ENCODE measurements at places on chromosomes 11 and 22.

GRCh38 chr11:77071671-77072605 is 5.2 kb downstream of the CAPN5 start:
- no peak for DNase-seq

DNA sequence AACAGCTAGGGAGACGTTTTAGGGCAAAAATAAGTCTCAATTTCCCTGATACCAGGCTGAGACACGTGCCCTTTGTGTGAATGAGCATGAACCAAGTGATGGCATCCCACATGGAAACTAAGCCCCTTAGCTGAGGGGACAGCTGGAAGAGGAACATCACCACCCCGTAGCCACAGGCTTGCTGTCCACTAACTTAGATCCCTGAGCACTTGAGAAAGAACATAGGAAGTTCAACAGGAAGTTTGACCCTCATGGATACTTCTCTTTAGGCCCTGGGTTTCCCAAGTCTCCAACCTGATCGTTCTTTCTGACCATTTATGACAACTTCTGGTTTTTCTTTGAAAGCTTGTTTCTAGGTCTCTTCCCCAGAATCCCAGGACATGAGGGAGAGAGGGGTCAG is 11.6 kb upstream of the CKAP5 start:
- DNase-seq, result no peak

- DNase-seq, result peak; percentile 41
Observed at GRCh38 chr11:72446929-72447769, 12.8 kb upstream of the CLPB start.

DNA sequence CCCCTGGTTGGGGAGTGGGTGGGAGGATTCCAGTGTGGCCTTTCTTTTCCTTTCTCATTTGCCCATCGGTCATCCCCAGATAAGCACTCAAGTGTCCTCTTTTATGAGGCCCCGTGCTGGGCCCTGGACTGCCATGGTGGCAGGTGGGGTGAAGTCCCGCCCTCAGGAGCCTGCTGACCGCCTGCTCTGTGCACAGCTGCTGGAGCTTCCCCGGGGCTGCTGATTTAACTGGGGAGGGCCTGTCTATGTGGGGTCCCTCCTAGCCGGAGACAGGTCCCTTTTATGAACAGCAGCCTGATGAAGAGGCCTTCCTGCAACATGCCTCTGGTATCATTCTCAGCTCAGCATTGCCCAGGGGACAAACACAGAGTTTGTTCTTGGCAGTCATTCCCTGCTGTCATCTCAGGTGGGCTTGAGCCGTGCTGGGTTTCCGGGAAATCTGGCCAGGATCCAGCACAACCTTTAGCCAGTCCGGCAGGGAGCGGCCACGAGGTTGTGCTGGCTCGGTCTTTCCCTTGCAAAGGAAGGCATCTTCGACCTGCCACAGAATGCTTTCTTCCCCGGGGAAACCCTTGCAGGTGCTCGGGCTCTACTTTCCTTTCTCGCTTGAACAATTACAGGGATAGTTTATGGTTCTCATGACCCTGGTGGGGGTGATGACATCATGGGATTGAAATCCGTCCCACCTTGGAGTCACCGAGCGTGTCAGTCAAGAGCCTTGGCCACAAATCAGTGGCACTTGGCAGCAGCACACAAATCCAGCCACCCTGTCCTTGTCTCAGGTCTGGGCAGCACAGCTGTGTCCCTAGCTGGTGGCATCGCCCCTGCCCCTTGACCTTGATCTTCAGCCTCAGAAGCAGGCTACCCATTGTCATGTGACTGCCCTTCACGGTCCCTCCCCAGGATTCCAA is 20.1 kb downstream of the ST14 start:
- no peak for DNase-seq

DNA sequence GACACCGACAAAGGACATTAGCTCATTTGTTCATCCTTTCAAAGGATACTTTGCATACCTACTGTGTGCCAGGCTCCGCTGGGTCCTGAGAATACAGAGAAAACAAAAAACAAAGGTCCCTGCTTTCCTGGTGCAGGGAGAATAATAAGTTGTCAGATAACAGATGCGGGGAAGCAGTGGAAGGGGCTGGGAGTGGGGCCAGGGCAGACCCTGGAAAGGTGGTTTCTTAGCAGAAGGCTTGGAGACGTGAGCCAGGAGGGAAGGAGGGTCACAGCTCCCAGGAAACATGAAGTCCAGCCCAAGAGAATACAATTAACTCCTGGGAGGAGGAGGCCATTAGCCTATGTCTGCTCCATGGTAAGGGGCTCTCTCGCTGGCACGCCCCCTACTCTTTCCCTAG is 9.8 kb upstream of the ANO1 start:
- no peak for DNase-seq

DNA sequence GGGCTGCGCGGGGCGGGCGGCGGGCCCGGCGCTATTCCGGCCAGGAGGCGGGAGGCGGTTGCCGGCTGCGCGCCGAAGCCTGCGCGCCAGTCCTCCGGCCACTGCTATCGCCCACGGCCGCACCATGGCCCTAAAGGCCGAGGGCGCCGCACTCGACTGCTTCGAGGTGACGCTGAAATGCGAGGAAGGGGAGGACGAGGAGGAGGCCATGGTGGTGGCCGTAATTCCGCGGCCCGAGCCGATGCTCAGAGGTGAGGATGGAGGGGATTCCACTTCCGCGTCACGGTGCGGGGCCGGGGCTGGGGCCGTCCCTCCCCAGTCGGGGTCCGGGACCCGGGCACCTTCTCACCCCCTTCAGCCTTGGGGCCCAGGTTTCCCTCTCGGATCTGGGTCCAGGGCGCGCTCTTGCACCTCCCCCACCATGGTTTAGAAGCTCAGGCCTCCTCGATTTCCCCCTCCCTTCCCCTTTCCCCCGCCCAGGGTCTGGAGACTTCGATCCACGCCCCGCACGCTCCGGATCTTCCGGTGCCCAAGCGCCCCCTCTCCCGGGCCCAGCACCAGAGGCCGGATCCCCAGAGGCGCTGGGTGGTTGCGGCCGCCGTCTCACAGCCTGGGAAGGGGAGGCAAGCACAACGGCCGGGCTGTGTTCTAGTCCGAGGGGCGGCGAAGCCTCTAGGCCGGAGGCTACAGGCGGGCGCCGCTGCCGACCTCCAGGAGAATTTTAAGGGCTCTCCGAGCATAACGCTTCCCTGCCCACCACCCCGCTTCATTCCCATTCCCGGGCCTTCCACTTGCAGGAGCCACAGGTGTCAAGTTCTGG is 517 bp downstream of the SPINDOC start:
- DNase-seq, result peak; percentile 59

DNA sequence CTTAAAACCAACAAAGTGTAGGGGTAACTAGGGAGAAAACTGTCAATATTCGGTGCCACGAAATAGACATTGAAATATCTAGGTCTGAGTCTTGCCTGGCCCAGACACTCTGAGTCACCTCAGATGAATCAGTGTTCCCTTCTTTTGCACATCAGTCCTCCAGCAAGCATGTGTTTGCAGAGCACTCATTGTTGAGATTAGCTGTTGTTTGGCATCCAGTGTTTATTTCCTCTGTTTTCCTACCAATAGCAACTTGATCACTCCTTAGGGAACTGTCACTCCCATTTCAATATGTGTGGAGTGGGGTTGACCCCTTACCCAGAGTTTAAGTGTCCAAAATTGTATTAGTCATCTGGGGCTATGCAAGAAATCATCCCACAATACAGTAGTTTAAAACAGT is 4.7 kb upstream of the ASCC2 start:
- no peak for DNase-seq

DNA sequence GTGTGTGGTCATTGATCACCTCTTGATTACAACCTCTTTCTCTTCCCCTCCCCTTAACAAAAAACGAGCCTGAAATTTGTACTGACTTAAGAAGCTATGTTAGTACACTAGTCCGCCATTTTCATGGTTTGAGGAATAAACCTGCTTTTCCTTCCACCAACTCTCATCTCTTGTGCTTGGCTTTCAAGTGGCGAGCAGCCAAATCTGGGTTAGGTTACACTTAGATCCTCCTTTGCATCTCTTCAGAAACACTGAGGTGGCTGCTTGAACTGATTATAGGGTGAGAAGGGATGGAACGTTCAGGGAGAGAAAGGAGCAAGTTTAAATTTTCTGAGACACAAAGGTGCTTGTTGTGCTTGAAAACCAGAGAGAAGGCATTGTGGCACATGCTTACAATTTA is 2171.4 kb downstream of the LRRC4C start:
- DNase-seq, result no peak

- DNase-seq, result peak; percentile 66
Observed at GRCh38 chr11:125345421-125346178, 150.5 kb downstream of the FEZ1 start.

Measured in D721Med (cell line).